HS-27A (cell line): ENCODE measurements at places on chromosomes 12 and 14.

DNA sequence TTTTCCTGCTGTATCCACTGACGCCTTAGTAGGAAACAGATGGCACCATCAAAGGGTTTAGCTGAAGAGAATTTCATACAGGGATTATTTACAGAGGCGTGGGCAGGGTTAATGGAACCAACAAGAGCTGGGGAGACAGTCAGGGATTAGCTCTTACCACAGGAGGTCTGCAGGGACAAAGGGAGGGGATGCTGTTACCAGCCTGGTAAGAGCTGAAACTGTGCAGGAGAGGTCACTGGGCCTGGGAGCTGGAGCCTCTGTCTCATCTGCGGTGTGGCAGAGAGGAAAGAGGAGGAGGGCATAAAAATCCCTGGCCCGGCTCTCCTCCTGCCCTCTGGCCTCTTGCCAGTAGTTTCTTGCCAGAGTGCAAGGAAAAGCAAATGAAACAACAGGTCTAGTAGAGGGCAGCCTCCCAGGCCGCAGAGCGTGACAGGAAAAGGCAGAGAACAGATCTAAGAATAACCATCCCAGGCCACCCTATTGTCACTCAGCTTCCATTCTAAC, 18.9 kb upstream of the POC1B start:
- DNase-seq, result no peak

DNA sequence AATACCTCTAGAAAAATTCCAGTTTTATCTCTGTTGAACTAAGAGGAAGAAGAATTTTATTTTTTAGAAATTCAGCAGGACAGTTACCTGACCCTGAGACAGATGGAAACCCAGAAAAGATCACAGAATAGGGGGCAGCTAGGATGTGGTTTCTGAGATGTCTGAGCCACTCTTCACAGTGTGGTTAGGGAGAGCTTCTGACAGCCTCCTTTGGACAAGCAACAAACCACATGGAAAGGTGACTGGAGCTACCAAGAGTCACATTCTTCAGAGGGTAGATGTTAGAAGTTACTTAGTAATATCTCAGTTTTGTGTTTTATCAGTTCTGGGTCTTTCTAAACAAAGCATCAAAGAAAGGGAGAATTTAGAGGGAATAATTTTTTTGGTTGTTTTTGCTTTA, 117.3 kb upstream of the NAP1L1 start:
- DNase-seq, result no peak

GRCh38 chr12:97960741-97961608, 498.4 kb downstream of the RMST start:
- DNase-seq, result no peak

- no peak for DNase-seq
Observed at GRCh38 chr12:22374508-22374907, 40.0 kb upstream of the ST8SIA1 start.

- DNase-seq, result no peak
Observed at GRCh38 chr14:97253756-97254155, 456.6 kb downstream of the VRK1 start.

DNA sequence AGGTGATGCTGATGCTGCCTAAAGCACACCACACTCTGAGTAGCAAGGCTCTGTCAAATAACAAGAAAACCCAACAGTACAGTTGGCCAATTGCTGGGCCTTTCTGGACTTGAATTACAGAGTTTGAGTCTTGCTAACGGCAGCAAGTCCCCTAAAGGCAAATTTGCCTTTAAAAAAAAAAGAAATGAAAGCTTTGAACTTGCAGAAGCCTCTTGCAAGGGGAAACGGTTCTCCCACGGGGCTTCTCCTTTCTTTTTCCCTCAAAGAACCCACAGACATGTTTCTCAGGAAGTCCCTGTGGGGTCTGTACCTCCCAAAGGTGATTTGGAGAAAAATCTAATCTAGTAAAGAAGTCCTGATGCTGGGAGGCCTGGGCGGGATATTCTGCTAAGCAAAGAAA, 191.3 kb upstream of the MYL2 start:
- DNase-seq, result no peak

DNA sequence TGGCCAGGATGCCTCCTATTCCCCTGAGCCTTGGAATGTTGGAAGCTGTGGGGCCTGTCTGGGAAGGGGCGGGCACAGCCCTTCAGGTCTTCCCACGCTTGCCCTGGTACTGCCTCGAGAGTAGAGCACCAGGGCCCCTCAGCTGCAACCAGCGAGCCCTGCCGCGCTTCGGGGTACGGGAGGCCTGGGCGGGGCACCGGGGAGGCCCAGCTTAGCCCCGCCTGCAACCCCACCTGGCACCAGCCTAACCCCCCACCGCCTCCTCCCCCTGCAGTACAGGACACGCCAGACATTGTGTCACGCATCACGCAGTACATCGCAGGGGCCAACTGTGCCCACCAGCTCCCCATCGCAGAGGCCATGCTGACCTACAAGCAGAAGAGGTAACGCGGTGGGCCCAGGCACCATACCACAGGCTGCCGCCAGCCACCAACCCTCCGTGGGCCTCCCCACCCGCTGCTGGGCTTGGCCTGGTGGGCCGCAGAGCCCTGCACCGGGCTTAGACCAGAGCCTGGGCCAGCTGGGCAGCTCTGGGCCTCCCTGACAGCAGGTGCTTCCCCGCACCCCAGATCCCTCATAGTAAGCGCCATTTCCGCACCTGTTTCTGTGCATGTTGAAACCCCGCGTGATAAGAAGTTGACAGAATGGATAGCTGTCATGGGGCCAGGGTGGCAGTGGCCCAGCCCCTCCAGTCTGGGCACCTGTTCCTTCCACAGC, 13.6 kb upstream of the TEX22 start:
- DNase-seq, result no peak

GRCh38 chr12:64090047-64090446, 132.0 kb downstream of the KICS2 start:
- no peak for DNase-seq

DNA sequence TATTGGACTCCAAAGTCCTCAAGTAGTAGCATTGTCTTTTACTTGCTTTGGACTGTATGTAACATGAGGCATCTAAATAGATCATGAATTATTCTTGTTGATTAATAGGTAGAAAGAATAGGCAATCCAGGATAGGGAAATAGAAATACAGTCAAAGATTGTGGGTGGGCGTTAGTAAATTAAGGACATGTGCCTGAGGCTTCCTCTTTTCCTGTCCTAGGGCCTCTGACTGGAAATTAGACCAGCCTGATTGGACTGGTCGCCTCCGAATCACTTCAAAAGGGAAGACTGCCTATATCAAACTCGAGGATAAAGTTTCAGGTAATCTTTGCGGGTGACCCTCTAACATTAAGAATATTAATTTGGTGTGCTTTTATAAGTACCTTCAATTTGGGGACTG, 7.6 kb downstream of the NECAP1 start:
- DNase-seq, result no peak

GRCh38 chr12:42729535-42729900, 140.0 kb upstream of the PRICKLE1 start:
- no peak for DNase-seq

DNA sequence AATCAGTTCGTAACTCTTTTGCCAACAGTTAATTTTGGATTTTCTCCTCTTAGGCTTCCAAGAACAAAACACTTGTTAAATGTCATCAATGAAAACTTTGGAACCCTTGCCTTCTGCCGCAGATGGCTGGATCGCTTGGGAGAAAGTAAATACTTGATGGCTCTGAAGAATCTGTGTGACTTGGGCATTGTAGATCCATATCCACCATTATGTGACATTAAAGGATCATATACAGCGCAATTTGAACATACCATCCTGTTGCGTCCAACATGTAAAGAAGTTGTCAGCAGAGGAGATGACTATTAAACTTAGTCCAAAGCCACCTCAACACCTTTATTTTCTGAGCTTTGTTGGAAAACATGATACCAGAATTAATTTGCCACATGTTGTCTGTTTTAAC, 37.7 kb downstream of the USP44 start:
- no peak for DNase-seq

DNA sequence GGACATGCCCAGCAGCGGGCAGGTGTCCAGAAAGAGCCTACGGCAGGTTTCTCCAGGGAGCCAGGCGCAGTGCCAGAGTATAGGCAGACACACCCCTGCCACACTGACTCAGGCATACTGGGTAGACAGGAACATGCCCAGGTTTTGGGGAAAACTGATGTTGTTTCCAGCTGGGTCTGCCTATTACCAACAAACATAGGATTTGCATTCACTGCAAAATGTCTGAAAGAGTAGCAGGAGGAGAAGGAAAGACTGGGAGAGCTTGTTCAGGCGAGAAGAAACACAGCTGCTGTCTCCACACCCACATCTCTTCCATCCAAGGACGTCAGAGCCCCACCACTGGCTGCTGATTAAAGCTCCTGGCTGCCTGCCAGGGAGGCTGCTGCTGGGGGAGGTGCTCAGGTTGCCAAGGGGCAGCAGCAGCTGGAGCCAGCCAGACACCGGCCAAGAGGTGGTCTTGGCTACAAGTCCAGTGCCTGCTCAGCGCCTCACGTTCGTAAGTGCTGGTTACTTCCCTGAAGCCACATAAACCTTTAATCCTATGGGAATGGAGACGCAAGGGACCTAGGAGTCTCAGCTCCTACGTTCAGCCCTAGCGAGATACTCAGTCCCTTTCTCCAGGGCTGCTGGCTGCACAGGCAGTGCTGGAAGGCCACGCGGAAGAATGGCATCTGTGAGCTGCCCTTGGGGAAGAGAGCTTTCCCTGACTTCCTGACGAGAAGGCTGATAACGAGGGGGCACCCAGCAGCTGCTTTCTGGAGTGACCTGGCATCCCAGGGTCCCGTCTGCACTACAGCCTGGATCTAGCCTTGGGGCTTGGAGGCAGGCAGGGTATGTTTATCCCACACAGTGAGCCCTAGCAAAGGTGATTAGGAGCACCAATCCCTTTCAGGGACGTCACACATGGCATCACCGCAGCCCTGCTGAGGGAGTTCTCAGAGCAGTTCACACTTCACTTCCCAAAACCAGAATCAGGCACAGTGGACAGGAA, 58.1 kb downstream of the PLEKHG3 start:
- DNase-seq, result peak; percentile 43

- DNase-seq, result no peak
Observed at GRCh38 chr14:69137416-69137815, 15.5 kb downstream of the DCAF5 start.

DNA sequence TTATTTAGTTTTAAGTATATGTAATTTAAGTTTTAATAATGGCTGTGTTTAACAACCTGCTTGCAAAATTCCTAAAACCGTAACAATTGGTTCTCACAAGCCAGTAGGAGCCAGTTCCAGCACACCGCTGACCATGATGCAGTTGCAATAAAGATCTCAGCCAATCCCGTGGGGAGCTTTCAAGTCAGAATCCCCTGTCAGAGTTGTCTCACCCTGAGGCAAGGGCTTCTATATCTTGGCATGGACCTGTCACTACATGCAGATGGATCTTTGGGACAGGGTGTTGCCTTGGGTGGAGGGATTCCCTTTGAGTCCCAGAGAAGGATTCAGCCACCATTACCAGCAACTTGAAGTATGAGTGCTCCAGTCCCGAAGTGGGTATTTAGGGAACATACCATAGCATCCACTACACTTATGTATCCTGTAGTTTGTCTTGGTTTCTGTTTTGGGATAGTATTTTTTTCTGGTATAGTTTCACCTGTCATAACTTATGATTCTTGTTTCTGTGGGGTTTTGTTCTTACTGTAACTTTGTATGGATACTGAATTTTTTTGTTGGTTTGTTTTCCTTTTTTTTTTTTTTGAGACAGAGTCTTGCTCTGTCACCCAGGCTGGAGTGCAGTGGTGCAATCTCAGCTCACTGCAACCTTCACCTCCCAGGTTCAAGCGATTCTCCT, 30.1 kb upstream of the LIMA1 start:
- no peak for DNase-seq
